ENCODE measurements at places on chromosomes 6 and 20.

GRCh38 chr6:137309078-137309762 lies 90.0 kb upstream of the IFNGR1 start:
- no peak for DNase-seq

DNA sequence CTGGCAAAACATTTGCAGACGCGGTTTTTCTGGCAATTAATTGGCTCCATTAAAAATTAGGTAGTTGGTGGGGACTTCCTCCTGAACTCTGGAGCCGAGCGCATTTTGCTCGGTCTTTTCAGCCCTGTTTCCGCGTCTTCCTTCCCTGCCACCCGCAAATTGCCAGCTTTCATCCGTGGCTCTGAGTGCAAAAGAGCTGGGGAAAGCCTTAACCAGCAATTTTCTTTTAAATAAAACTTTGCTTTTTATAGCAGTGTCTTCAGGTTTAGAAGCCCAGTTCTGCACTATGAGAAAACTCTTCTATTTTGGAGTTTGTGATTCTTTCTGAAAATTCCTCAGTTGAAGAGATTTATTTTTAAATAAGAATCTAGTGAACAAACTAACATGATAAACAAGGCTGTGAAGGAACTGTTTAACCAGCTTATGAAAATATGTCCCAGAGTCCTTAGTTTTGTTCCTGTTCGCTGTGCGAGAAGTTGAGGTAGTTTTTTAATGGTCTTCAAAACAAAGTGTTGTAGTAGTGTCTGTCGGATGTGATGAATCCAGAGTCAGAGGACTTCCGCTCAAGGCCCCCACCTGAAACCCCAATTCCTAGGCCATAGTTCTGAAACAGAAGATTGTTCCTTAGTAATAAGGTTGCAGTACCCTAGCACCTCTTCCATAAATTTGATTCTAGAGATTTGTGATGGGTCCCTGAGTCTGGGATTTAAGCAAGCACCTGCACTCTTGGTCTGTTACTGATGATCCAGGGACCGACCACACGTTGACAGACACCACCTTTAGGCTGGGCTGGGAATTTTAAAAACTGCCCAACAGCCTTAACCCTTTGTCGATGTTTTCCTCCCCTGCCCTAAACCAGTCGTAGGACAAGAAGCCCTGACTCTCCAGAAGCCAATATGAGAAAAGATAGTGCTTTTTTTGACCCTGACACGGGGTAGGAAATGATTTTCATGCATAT lies 950 bp downstream of the KCTD20 start:
- DNase-seq = no peak

DNA sequence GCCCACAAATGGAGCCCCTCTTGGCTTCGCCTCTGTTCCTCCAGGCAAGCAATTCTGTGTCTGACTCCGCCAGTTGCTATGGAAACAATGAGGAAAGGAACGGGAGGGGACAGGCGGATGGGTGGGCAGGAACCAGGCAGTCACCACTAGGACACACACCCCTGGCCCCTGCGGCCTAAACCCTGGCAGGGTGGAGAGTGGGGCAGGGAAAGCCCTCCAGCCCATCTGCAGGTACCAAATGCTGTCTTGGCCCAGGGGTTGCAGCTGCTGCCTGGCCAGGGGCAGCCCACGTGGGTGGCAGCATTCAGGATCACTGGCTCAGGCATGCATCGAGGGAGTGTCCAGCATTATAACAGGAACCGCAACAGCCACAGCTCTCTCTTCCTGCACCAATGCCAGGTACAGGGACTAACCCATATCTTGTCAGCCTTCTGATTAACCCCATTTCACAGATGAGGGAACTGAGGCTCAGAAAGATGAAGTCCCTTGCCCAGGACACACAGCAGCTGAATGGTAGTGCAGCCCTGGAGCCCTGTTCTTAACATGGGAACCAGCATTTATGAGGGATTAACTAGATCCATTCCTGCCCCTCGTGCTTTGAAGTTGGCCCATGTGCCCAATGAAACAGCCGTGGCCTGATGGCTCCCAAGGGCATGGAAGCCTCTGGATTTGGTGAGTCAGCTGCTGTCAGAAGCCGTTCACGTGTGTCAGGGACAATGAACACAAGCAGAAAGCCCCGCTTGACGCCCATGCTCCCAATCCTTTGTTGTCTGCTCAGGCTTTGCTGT lies 66.3 kb downstream of the NOL4L start:
- no peak for DNase-seq

DNA sequence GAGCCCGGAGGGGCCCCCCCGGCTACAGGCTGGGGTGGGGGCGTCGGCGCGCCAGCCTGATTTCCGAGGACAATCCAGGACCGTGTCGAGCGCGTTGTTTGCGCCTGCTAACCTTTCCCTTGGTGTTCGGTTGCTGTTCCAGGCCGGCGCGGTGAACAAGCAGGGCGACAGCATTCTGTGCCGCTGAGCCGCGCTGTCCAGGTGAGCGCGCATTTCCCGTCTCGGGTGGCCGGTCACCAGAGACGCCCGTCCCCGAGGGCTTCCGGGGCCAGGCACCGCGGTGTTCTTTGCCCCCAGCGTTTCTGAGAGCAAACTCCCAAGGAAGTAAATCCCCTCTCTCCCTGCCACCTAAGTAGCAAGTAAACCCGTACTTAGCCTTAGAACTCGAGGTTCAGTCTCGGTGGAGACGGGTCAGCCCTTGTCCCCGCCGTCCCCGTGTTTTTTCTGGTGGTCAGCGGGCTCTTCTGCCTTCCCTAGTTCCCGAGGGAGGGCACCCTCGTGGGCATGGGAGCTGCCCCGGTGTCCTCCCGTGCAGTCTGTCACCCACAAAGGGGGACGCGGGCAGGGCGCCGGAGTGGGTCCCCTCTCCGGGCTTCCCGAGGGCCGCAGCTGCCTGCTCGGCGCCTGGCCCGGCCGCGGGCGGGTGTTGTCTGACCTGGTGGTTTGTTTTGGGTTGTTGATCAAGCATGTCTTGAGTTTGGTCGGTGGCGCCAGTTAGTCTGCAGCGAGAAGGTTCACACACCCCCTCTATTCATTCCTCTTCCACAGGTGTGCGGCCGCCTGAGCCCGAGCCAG lies 1.5 kb downstream of the ID4 start:
- DNase-seq = peak; percentile 56

- DNase-seq = no peak
Measured at GRCh38 chr6:138963531-138963930, 24.5 kb downstream of the REPS1 start.

DNA sequence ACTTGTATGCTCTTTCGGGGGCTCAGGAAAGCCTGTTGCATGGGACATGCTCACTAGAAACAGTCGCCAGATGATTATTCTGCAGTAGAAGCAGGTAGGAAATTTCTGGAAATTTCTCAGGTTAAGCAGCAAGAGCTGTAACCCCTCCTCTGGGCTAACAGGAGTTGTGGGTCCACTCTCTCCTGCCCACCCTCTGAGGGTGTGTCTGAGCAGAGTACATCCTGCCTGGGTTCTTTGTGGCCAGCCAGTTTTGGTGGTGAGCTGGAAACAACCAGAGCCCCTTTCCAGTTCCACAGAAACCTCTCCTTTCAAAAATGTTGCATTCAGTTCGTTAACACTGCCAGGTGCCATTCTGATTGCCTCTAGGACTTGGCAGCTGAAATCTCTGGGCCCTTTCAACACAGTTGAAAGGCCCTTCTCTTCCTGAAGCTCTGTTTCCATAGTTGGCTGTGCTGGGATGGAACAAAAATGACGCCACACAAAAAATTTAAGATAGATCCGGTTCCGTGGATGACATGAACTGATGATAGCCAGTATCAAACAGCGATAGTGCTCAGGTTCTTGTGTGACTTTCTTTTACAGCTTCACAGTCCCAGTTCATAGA lies 38.5 kb downstream of the PLCG1 start:
- DNase-seq = no peak

DNA sequence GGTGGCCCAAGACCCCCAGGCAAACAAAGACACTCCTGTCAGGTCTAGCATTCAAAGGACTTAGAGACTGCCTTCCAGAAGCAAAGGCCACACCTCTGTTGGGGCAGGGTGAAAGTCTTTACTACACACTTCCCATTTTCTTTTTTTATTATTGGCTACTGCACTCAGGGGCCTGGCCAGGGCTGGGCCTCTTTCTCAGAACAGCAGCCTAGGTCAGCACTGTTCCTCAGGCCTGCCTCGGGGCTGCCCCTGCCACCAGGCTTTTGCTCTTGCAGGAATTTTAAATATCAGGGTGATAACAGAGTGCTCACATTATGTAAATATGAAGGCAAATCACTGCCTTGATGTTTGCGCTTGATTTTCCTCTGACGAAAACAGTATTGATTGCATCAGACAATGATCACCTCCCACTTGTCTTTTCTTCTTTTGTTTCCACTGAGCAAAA lies 18.5 kb downstream of the GSTA4 start:
- no peak for DNase-seq

- DNase-seq = no peak
Measured at GRCh38 chr6:82038631-82039030, 208.9 kb downstream of the IBTK start.

- no peak for DNase-seq
Measured at GRCh38 chr6:11833626-11834592, 55.3 kb upstream of the ADTRP start.

DNA sequence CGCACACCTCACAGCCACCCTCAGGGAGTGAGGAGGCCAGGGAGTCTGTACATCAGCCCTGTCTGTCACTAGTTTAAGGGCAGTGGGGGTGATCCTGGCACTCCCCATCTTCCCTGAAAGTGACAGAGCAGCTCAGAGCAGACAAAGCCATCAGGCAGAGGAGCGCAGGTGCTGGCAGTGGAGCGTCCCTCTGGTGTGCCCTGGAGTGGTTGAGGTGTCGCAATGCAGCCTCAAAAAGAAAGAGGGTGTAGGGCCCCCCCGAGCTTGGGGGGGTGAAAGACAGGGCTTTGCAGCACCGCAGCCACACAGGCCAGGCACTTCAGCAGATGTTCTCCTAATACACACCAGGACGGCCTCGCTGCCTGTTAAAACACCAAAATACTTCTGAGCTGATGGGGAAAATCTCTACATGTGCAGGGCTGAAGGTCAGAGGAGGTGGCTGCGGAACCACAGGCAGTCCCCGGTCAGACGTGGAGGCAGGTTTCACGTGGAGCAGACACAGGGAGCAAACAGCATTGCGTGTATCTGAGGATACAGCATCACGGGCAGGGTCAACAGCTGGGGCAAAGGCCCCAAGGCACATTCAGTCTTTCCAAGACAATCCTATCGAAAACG lies 69.5 kb downstream of the PREX1 start:
- DNase-seq = no peak

DNA sequence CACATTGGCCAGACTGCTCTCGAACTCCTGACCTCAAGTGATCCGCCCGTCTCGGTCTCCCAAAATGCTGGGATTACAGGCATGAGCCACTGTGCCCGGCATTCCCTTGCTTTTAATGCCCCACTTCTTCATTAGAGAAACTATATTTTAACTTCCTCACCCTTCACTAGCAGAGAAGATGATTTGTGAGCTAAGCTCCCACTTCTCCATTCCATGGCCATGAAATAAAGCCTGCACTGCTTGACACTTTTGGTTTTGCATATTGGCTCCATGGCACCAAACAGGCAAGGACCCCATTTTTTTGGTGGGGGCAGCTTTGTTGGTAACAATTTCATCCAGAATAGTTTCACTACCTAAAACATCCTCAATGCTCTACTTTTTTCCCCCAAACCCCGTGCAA lies 145.3 kb downstream of the TFAP2B start:
- DNase-seq = no peak

DNA sequence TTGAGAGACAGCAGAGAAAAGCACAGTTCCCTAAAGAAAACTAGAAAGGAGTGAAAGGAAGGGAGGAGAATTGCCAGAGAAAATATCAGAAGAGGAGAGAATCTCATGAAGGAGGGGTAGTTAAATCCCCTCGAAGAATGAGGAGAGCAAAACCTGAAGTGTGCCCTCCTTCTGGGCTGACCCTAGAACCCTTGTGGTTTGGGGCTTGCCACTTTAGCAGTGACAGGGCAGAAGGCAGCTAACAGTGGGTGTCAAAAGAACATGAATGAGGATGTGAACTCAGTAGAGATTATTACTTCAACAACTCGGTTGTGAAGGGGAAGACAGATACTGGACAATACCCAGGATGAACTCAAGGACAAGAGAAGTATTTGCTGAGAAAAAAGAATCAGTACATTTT lies 73.6 kb downstream of the RALGAPA2 start:
- no peak for DNase-seq

GRCh38 chr20:10761232-10761631 lies 87.4 kb upstream of the JAG1 start:
- DNase-seq = no peak

- DNase-seq = no peak
Measured at GRCh38 chr20:1345030-1345755, 16.3 kb upstream of the SDCBP2 start.

DNA sequence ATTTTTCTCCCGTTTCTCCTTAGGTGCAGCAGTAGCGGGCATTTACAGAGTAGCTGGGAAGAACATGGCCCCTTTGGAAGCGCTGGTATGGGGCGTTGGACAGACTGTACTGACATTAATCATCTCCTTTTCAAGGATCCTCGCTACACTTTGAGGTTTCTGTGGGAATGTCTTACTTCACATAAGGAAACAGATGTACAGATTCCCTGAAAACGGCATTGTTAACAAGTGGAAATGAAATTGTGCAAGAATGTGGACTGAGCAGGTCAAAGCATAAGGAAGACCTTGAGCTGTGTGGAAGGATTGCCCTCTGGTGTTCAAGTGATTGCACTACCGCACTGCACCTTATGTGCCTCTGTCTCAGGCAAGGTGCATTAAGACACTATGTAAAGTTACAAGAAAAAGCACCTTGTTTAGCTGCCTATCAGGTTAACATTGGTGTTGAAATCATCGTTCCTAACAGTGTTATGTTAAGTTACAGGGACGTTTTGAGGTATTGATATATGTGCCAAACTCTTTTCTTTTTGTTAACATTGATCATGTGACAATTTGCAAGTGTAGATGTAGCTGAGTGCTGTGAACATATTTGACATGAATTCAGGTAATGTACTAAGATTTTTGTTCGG lies 38.0 kb downstream of the TMEM170B start:
- no peak for DNase-seq

DNA sequence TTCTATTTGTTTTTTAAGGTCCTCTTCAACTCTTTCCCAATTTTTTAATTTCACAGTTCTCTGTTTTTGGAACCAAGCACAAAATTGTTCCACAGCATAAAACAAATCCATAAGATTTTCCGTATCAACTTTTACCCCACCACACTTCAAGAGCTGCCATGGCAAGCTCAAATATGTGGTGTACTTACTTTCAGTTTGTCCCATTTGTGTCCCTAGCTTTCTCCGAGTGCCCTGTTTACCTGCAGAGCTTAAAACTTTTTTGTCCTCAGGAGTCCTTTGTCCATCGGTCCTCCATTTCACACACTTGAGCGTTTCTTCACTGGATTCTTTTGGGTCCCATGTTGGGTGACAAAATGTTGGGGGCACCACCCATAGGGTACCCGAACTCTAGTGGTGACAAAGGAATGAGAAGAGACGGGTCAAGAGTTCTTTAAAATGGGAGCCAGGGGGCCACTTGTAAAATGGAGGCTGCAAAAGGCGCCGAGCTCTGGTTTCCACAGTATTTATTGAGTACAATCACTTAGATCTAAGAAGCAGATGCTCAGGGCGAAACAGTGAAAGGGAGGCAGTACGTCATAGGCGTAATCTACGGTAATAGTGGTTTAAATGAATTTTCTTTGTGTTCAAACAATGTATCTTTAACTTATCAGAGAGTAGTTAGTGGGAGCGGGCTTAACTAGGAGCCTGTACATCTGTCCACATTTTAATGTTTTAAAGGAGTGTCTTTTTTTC lies 39.8 kb upstream of the SERINC1 start:
- DNase-seq = no peak

GRCh38 chr20:59361411-59361810 lies 61.0 kb downstream of the EDN3 start:
- no peak for DNase-seq

All from NCI-H1092 (cell line).